ENCODE measurements at places on chromosomes 1 and 21. TPM values are rescaled to one million over a fixed set of nuclear protein-coding genes. Genes with fewer than 3 reads are reported as not detected.

DNA sequence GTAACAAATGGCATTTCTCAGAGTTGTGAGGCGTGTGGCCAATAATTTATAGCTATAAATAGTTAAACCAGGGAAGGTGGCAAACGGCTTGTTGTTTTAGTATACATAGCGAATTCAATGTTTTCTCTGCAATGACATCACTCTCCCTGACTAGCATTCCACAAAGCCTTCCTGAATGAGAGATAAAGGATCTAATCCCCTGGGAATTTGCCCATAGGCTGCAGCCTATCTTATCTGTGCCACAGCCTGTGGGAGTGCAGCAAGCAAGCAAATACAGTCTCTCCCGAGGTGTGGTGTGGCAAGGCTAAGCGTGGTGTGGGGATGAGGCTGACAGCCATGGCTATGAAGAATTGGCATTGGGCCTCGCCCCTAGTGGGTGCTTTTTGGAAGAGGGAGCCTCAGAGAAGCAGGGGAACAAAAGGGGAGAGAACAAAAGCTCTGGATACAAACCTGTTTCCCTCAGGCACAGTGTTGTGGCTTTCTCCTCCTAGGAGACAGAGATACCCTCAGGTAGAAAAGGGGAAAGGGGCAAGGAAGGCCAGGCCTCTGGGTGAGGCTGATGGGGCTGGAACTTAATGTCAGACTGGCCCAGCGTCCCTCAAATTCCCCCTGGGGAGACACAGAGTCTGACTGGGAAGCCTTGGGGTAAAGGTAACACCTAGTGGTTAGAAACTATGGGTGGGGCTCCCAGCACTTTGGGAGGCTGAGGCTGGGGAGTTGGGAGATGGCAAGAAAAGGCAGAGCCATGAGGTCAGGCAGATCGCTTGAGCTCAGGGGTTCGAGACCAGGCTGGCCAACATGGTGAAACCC, 8.9 kb downstream of the TAGLN2 start:
- H3K4me1 ChIP-seq, result peaks cover 65% of the 10 kb centered on the region
- peak overlapping the region; percentile 96 for H3K27ac ChIP-seq
- H3K27me3 ChIP-seq, result no peaks in the 10 kb centered on the region
- DNase-seq, result no peak
- H3K36me3 ChIP-seq, result peaks cover 11% of the 10 kb centered on the region

Gene LCE1F
- total RNA-seq, result not detected

- no peaks in the 10 kb centered on the region for H3K27me3 ChIP-seq
- H3K4me1 ChIP-seq, result peaks cover 55% of the 10 kb centered on the region
- peak overlapping the region; percentile 19 for H3K4me3 ChIP-seq
- H3K27ac ChIP-seq, result peak overlapping the region; percentile 37
Measured at GRCh38 chr1:179029321-179029759, 3.6 kb downstream of the FAM20B start.

Gene TAF5L
- total RNA-seq, result 24.2 TPM

DNA sequence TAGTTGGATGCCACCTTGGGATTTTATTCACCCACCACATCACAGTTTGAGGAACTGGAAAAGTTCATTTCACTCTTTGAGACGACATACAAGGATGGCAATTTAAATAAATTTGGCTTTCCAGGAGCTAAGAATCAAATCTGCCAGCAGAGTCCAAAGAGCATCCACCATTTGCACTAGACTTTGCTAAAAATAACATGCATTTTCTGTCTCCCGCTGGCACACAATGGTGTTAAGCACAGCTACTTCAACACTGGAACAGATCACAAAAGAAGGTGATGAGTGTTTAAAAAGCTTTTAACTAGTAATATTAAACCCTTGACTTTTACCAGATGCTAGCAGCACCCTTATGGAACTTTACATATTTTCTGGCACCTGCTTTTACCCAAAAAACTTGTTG, 44.6 kb downstream of the MAEL start:
- DNase-seq, result no peak
- H3K27me3 ChIP-seq, result no peaks in the 10 kb centered on the region
- no peak overlapping the region for H3K27ac ChIP-seq
- no peaks in the 10 kb centered on the region for H3K4me1 ChIP-seq

Gene SLAMF1
- 70.6 TPM for total RNA-seq
